Stimulated activated CD4-positive, alpha-beta T cell treated with anti-CD3 and anti-CD28 coated beads, TNF-alpha, amount 100 ng/mL, for 4 hours (primary cell): ENCODE measurements at places on chromosomes 12 and 14.

- no peak for DNase-seq
These were observed 924.8 kb downstream of the NRXN3 start for GRCh38 chr14:79094951-79095350.

DNA sequence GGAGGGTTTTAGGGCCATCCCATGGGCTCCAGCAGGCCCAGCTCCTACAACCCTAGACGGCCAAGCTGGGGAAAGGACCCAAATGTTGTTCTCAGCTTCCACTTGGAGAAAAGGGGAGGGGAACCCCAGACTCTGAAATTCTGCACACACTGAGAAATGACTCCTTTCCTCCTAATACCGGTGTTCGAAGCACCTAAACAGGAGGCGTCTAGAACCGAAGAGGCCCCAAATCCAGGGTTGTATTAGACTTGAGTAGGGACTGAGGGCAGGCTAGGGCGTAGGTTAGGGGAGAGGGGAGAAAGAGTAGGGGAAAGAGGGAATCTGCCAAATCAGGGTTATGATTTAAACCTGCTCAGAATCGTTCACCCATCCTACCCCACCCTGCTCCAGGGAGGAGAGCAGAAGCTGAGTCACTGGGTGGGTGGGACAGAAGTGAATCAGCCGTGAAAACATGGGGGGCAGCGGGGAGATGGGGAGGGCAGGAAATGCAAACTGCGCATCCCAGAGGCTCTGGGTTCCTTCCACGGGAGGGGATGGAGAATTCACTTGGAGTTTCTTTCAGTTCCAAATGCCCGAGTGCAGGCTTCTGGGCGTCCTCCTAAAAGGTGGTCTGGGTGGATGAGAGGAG is 1.0 kb downstream of the IGFBP6 start:
- no peak for DNase-seq

DNA sequence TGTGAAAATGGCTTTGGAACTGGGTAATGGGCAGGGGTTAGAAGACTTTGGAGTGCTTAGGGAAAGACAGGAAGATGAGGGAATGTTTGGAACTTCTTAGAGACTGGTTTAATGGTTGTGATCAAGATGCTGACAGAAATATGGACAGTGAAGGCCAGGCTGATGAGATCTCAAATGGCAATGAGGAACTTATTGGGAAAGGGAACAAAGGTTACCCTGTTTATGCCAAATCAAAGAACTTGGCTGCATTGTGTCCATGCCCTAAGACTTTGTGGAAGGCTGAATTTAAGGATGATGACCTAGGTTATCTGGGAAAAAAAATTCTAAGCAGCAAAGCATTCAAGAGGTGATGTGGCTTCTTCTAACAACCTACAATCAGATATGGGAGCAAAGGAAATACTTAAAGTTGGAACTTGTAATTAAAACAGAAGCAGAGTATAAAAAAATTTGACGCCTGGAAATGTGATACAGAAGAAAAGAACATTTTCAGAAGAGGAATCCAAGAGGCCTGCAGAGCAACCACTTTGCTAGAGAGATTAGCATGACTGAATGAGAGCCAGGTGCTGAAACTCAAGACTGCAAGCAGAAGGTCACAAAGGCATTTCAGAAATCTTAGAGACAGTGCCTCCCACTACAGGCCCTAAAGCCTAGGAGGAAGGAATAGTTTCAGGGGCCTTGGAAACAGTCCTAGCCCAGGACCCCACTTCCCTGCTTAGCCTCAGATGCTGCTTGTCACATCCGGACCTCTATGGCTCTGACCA is 65.6 kb upstream of the FLRT2 start:
- no peak for DNase-seq

DNA sequence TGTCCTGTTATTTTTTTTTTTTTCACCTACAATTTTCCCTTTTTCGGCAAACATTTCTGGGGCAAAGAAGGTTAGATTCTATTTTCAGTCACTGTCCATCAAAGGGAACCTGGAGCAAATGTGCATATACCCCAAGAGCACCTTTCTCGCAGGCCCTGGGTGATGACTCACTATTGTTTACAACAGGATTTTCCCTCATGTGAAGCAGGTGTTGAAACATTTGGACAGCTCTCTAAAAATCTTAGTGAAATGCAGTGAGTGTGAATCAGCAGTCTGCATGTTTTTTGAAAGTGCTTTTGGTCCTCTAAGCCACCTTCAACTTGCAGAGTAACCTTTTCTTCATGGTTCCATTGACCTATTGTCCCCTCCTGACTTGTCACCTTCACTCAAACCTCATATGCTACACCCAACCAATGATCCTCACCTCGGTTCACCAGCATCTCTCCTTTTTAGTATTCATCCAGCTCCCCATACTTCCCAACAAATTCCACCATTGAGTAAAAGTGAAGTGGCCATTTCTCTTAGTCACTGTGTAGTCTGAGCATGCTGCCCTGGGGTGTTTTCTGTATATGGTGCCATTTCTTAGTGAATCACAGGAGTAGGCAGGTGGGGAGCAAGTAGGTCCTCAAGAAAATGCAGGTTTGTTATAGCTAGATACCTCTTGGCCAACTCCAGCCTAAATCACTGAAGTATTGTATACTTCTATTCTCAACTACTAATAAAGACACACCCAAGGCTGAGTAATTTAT is 260.2 kb downstream of the BMP4 start:
- DNase-seq, result no peak

DNA sequence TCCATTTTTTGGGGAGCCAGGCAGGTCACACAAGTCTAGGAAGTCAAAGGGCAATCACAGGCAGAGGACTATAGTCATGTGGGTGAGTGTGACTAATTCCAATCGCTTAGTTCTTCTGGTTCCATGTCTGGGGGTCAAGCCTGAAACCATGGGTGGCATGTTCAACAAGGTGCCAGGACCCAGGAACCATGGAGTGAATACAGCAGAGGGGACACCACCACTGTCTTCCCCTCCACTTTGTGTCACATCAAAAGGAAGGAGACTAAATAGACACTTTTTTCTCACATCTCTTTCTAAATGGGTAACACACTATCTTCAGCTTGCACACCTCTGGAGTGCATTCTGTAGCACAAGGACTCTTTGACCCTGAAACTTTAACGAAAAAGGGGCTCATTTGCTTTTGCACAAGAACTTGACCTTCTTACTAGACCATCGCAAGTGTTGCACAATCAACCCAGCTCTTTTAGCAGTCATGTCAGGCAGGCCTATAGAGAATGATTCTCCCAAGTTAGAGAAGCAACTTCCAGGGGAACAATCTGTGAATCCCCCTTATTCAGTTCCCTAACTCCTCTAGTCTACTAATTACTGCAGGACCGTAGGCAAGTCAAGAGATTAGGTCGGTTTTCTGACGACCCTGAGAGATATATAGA is 398.7 kb downstream of the NELL2 start:
- no peak for DNase-seq

- DNase-seq, result no peak
These were observed 16.9 kb downstream of the ETV6 start for GRCh38 chr12:11666131-11667050.

GRCh38 chr12:122140467-122141257 is 33.4 kb downstream of the IL31 start:
- no peak for DNase-seq

- no peak for DNase-seq
These were observed 10.1 kb downstream of the KRT80 start for GRCh38 chr12:52181746-52182145.
